Mammary epithelial cell (primary cell): ENCODE measurements at places on chromosomes 16 and 17.

DNA sequence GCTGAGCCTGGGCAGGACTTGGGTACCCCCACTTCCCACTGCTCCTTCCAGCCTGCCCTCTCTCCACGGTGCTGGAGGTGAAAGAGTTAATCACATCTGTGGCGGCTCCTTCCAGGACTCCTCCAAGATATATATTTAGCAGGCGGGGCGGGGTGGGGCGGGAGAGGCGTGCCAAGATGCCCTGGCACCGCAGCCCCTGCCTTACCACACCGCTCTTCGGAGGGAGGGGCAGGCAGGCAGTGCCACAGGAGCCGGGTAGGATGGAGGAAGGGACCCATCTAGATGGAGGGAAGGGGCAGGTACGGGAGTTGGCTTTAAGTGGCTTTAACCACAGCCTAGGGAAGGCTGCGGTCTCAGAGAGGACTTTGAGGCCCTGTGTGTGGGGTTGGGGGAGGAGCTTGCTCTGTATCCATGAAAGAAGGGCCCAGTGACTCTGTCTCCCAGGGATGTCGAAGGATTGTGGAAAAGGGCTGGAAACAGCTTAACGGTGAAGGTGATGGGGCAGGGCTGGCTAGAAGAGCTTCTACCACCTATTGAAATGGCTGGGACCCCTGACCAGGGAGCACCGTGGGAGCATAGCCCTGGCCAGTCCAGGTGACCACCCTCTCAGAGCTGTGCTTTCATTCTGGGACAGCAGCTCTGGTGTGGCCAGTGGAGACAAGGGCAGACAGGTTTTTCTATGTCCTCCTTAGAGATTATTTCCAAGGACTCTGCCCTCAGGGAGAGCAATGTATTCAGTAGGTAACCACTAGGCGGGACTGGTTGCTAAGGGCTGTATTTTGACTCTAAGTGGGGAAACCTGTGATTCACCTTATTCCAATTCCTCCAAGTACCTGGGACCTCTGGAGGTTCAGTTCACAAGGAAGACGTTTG, 13.0 kb downstream of the GPR142 start:
- peak; percentile 77 for DNase-seq

- no peak for DNase-seq
Observed at GRCh38 chr16:54466233-54466632, 179.6 kb upstream of the IRX3 start.

GRCh38 chr17:12995106-12995895, 22.5 kb downstream of the ELAC2 start:
- no peak for DNase-seq

DNA sequence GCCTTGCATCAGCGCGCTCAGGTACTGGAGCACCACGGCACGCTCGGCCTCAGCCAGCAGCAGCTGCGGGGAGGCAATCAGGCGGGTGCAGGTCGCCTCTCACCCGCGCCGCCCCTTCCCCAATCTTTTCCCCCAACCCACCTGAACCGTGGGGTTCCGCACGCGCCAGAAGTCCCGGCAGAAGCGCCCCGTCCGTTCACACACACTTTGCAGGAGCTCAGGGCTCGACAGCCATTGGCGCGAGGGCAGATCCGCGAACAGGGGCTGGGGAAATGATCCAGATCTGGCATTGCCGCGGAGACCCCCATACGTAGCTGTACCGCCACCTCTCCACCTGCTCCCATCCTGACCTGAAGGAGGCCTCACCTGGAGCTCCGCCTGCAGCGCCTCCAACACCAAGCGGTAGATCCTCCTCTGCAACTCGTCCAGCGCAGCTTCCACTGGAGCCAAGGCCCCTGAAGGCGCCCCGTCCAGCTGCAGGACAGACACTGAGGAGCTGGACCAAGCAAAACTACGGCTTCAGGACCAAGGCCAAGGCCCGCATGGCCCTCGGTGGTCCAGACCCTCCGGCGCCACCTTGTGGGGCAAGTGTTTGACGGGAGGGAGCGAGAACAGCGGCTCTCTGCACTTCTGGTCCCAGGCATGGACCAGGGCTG, 1.4 kb upstream of the MATCAP1 start:
- DNase-seq: peak; percentile 81

DNA sequence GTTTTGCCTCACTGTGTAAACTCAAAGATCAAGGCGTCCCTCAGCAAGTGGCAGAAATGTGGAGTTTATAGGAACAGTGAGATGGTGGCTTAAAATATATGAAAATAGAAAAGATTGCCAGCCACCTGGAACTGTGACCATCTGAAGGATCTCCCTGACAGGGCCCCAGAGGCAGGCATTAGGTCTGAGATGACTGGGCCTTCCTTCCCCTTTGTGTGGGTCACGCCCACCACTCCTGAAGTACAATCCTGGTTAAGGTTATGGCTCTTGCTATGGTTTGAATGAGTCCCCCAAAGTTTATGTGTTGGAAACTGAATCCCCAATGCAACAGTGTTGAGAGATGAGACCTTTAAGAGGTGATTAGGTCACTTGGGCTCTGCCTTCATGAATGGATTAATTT, 6.4 kb downstream of the ST6GALNAC2 start:
- DNase-seq: no peak

- no peak for DNase-seq
Observed at GRCh38 chr17:28239271-28239624, 79.8 kb upstream of the TMEM97 start.

DNA sequence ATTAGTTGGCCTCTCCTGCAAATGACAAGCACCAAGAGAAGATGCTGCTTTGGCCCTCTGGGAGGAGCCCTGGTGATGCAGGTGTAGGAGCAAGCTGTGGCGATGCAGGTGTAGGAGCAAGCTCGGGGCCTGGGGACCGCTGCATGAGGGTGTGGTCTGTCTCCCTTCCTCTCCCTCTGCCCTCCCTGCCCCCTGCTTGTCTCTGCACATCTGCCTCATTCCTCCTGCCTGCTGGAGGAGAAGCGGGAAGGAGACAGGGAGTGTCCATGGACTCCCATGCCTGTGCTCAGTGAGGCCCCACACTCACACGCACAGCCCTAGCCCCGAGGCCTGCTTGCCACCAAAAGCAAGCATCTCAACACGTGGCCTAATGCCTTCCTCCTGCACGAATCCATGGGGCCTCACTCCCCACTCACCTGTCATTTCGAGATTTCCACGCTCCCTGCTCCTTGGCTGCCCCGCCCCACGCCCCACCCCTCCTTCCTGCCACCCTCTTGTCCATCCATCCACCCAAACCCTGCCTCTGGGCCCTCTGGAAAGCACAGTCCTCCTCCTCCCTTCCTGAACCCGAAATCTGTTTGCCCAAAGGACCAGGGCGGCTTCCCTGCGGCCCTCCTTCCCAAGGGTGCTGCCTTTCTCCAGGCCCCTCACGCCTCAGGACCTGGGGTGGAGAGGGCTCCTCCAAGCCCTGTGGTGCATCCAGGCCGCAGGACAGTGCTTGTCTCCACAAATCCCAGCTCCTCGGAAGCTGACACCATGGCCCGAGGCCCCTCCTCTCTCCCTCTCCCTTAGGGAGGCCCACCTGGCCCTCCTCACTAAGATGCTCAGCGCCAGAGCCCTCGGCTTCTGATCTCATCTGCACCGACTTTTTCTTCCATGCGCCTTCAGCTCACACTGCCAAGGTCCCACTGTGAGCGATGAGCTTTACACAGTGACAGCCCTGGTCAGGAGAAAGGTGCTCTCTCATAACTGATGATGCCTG, 11.8 kb upstream of the ALDH3A1 start:
- no peak for DNase-seq

GRCh38 chr17:60134396-60135150, 15.2 kb upstream of the CA4 start:
- DNase-seq: no peak

- DNase-seq: no peak
Observed at GRCh38 chr16:24203675-24204074, 52.5 kb upstream of the CACNG3 start.

- DNase-seq: no peak
Observed at GRCh38 chr17:13008461-13008860, 9.4 kb downstream of the ELAC2 start.

GRCh38 chr16:47311738-47312505, 148.9 kb downstream of the ITFG1 start:
- peak; percentile 66 for DNase-seq

- DNase-seq: no peak
Observed at GRCh38 chr17:54029986-54030385, 207.3 kb downstream of the KIF2B start.

- DNase-seq: no peak
Observed at GRCh38 chr16:83968306-83968851, 335 bp downstream of the NECAB2 start.

GRCh38 chr16:4607841-4608703, 6.6 kb downstream of the UBALD1 start:
- DNase-seq: no peak

- no peak for DNase-seq
Observed at GRCh38 chr17:68006797-68007196, 10.5 kb upstream of the C17orf58 start.

DNA sequence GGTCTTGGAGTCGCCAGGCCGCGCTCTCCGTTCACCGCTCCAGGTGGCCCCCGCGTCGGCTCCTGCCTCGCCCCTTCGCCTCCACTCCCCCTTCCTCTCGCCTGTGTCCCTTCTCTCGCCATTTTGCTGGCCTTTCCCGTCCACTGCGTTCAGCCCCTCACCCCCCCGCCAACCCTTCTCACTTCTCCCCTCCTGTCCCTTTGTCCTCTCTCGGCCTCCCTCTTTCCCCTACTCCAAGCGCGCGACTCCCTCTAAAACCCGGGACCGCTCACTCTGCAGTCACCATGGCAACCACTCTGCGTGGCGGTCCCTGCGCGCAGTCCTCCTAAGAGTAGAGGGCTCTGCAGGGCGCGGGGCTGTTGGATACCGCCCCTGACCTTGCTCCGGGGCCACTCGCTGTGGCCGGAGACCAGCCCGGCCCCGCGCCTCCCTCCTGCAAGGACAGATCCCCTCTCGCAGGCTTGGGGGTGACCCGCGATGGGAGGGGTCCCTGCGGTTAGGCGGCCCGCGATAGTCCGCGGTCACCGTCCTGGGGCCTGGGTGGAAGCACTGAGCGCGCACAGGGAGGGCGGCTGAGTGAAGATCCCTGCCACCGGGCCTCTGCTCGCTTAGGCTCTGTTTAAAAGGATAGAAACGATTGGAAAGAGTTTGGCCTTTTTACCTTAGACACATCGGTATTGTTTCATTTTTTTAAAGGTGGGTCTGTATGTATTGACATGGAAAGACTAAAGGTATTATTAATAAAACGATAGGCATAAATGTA, 454 bp downstream of the CCDC40 start:
- DNase-seq: peak; percentile 5

DNA sequence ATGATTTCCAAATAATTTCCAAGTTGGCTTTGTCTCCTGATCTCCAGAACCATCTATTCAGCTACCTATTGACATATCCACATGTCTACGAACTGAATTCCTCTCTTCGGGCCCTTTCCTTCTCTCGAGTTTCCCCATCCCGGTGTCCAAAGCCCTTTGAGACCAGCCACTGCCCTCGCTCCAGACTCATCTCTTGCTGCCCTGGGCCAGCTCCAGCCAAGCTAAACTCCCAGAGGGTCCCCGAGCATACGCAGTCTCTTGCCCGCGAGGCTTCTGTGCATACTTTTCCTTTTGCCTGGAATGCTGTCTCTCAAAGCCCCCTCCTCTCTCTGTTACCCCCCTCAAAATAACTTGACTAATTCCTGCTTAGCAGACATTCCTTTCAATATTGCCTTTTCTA, 27.2 kb upstream of the TBX2 start:
- no peak for DNase-seq

GRCh38 chr17:76537288-76537577, 276 bp downstream of the CYGB start:
- DNase-seq: no peak

GRCh38 chr16:22764662-22765327, 49.2 kb upstream of the HS3ST2 start:
- no peak for DNase-seq

DNA sequence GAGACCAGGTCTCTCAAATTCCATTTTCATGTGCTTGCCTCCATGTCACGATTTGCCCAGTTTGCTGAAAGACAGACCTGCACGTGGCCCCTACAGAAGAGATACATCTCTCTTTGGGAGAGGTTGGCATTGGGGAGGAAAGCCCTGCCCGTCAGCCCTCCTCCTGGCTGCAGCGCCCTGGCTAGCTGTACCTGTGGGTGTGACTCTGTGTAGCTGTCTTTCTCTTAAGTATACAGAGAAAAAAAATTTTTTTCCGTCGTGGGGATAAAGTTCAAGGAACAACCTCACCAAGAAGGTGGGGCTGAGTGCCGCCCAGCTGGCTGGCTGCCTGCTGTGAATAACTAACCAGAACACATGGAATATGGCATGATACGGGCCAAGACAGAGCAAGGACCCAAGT, 26.5 kb downstream of the TMEM98 start:
- no peak for DNase-seq

DNA sequence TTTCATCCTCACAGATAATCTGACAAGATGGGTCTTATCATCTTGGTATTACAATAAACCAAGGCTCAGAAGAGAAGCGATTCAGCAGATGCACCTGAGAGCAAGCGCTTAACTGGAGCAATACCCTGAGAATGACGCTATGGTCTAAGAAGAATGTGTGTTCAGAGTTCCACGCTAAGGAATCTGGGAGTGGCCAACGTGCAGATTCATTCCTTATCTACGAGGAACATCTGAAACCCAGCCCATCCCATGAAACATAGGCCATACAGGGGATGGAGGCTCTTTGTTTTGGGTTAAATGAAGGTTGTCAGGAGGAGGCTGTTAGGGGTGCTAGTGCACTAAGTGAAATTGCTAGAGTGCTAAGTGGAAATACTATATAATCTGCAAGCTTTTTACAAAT, 28.5 kb upstream of the KDM8 start:
- peak; percentile 70 for DNase-seq

DNA sequence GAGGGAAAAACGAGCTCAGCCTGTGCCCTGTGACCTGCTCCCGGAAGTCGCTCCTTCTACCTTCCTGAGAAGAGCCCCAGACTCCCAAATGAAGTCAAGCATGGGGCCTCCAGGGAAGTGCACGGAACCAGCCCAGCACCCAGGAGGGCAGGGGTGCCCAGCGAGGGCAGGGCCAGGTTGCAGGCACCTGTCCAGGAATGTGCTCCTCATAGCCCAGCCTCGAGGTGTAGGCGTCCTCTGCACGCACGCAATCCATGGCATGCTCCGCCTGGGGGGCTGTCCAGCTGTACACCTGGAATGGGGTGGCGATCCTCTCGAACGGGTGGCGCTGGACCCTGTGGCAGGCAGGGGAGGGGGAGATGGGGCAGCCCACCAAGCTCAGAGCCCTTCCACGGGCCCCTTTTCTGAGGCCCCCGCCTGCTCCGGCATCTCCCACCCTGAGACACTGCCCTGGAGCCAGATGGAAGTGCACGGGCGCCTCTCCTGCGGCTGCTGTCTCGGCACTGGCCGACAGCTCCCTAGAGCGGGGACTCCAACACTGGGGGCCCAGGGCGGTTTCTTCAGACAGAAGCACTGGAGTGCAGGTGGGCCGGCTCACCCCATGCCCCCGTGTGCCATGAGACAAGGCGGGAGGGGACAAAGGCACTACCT, 10.9 kb downstream of the CLUH start:
- DNase-seq: no peak

GRCh38 chr17:37278247-37278894, 97.4 kb upstream of the C17orf78 start:
- no peak for DNase-seq

DNA sequence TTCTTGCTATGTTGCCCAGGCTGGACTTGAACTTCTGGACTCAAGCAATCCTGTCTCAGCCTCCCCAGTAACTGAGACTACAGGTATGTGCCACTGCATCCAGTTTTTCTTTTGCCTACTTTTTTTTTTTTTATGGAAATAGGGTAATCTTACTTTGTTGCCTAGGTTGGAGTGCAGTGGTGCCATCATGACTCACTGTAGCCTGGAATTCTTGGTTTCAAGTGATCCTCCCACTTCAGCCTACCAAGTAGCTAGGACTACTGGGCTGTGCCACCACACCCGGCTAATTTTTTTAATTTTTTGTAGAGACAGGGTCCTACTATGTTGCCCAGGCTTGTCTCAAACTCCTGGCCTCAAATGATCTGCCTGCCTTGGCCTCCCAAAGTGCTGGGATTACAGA, 10.0 kb downstream of the LRRC36 start:
- DNase-seq: peak; percentile 44
